ENCODE measurements at places on chromosomes 7 and 10.
A peak's percentile ranks its signal among the peaks of the same experiment; 100 is the strongest.

DNA sequence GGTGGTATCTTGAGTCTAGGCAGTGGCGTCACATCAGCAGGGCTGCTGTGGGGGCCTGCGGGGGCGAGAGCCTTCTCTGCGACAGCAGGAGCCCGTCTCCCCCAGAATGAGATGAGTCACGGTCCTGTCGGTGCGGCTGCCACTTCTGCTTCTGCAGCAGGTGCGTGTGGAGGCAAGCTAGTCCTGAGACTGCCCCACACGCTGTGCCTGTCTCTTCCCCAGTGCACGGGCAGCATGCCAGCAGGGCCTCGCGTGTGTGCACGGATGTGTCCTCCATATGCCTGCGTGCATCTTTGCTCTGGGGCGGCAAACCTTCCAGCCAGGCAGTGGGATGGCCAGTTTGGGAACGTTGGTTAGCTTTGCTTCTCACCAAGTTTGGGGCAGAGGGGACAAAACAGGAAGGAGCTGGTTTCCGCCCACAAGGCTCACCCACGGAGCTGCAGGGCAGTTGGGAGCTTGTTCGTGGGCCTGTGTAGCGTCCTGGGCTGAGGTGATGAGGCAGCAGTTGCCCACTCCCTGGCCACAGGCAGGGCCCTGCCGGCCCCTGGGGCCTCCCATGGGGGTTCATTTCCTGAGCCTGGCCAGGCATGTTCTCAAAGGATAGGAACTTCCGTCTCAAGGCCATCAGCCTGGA is 60.8 kb upstream of the PPIF start:
- DNase-seq, result no peak

GRCh38 chr7:92665926-92666325 is 75.7 kb upstream of the FAM133B start:
- no peak for DNase-seq

DNA sequence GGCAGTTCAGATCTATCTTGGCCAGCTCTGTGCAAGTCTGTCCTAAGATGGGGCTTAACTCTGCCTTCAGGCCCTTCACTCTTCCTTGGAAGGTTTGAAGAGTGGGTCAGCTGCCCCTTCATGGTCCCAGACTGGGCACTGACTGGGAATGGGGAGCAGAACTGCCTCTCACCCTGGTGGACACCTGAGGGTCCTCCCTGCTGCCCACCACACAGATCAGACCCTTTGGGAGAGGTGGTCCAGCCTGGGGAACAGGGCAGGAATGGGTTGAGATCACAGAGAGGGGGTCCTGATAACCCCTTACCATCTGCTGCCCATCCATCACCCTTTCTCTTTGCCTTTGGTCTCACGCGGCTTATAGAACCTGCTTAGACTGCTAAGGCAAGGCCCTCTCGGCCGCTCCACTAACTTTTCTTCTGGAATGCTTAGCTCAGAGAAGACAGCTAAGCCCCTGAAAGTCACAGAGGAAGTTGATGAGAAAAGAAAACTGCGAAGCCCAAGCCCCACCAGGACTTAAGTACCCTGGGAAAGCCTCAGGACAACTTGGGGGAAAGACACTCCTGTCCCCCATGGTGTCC is 402 bp upstream of the CDHR1 start:
- DNase-seq, result no peak

GRCh38 chr10:34078745-34079470 is 736.2 kb downstream of the PARD3 start:
- DNase-seq, result no peak

GRCh38 chr10:50604049-50604640 is 19.6 kb downstream of the SGMS1 start:
- DNase-seq, result peak; percentile 64

Data from PC-3 (cell line).